Activated naive CD4-positive, alpha-beta T cell (primary cell): ENCODE measurements at places on chromosomes 11 and 22.

DNA sequence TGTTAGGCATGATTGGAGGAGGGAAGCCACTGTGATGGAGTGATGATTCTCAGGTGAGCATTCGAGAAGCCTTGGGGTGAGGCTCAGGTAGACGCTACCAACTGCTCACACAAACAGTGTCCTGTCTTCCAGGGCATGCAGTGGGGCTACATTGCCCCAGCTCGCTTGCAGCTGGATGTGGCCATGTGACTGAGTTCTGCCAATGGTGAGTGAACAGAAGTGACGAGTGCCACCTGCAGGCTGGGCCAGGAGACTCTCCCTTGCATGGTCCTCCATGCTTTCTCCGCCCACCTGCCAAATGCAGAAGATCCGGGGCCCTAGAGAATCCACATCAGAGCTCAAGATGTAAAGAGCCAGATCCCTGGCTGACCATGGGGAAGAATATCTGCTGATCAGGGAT is 195.9 kb downstream of the BCR start:
- DNase-seq: no peak

- DNase-seq: no peak
Measured at GRCh38 chr11:38839071-38839470, 2241.0 kb upstream of the RAG2 start.

- no peak for DNase-seq
Measured at GRCh38 chr22:19972652-19973550, 31.3 kb upstream of the TXNRD2 start.

DNA sequence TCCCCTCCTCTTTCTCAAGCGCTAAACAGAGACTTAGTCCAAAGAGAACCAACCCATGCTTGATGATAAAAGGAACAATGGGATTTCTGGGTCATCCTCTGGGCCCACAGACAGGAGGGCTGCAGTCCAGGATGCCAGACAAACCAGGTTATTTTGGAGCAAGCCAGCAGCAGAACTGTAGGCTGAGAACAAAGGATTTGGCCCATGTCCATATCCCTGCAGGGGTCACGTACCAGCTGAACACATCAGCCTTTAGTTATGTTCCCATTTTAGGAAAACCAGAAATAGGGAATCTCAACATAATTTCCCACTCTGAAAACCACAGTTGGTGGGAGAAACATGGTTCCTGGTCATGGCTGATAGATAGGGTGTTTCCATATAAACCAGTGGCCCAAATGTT is 533.6 kb upstream of the CADM1 start:
- DNase-seq: no peak

- no peak for DNase-seq
Measured at GRCh38 chr11:3096909-3097530, 39.8 kb upstream of the CARS1 start.

DNA sequence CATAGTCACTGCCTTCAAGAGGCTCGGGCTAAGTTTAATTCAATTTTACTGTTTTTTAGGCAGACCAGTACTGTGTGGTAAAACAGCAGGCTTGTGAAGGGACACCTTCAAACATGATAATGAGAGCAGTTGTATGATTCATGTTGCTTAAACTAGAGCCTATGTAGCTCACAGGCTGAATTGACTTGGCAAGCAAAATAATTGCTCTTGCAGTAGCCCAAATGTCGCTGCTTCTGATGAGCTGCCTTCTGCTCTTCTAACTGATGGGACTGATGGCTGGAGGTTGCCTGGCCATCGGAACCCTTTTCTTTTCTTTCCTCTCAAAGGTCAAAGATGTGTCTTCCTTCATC is 137.6 kb downstream of the MAML2 start:
- DNase-seq: no peak

- DNase-seq: no peak
Measured at GRCh38 chr11:94513091-94513490, 830 bp downstream of the C11orf97 start.

DNA sequence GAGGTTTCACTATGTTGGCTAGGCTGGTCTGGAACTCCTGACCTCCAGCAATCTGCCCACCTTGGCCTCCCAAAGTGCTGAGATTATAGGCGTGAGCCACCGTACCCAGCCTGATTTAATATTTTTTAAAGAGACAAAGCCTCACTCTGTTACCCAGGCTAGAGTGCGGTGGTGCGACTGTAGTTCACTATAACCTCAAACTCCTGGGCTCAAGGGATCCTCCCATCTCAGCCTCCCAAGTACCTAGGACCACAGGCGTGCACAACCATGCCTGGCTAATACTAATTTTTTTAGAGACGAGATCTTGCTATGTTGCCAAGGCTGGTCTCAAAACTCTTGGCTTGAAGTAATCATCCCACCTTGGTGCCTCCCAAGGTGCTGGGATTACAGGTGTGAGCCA is 13.5 kb downstream of the GTPBP1 start:
- no peak for DNase-seq

DNA sequence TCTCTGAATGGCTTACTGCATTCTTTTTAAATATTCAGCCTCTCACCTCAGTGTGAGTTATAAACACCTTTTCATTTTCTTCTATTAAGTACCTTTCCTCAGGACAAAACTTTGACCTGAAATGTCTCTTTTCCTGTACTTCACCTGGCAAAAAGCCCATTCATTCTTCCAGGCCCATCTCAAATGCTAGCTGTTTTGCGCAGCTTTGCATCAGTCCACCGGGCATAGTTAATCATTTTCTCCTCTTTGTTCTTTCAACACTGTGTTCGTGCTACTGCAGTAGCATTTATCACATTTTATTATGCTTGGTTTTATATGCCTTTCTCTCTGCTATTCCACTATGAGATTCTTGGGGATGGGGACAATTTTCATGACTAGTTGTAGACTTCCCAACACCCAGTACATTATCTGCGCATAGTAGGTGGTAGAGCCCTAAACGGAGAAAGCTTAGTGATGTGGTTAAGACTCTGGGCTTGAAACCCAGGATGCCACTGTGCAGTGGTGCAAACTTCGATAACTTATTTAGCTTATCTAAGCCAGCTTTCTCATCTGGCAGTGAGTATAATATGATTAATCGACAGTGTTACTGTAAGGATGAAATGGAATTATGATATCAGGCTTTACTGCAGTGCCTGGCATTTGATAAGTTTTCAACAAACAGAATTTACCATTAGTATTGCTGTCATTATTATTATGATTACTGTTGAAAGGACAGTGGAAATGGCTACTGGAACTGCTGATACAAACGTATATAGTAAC is 695.7 kb downstream of the NELL1 start:
- DNase-seq: no peak

GRCh38 chr22:23530106-23530505 is 50.0 kb downstream of the IGLL1 start:
- DNase-seq: no peak

DNA sequence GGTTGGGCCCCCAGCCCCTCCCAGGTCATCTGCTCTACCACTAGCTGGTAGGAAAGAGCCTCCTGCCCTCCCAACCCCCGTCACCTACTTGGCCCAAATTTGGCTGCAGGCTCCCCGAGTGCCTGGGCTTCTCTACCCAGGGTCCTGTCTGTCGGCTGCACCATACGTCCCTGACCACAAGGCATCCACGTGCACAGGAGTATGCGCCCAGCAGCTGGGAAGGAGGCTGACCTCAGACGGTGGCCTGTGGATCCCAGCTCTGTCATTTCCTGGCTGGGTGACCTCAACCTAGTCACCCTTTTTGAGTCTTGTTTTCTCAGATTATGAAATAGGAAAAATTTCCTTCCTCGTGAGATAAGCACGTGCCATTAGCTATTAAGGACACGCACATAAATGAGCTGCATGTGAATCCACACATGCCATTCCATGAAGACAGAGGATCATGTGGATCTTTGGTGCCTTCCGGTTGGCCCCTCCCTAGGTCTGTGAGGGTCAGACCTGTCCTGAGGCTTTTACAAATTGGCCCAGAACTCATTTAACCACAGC is 13.7 kb downstream of the CYB561A3 start:
- no peak for DNase-seq

GRCh38 chr11:113552271-113552670 is 77.1 kb upstream of the DRD2 start:
- no peak for DNase-seq

- no peak for DNase-seq
Measured at GRCh38 chr11:129230006-129230405, 37.9 kb upstream of the ARHGAP32 start.

DNA sequence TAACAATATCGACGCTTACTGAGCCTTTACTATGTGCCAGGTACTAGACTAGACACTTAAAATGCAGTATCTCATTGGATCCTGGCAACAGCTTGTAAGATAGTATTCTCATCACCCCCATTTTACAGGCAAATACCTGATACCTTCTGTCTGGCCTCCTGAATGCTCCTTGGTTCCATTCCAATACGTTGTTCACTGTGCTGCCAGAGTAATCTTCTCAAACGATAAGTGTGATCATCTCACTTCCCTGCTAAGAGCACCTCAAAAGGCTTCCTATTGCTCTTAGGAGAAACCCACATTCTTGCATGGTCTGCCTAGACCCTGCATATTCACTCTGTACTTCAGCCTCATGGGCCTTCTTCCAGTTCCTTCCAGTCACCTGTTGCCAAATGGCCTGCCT is 1.3 kb upstream of the NRIP3 start:
- DNase-seq: no peak

DNA sequence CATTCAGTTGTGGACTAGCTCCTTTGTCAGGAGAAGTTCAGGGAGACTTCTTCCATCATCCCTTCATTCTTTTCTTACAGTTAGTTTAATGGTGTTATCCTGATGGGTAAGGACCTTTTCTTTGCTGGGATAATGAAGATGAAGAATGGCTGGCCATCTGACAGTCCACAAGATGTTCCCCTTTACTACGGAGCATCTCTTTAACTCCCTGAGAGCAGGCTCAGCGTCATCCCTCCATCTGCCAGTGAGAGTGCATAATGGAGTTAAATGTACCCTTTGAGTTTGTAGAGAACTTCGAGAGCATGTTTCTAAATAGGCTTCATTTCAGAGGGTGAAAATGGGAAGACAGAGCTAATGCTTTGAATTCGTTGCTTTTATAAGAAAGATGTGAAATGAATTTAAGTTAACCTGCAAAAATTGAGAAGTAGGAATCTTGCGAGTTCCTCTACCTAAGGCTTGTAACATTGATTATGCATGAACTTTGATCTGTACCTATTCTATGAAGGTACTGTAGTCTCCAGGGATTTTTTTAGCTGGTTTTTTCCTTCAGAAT is 1.7 kb downstream of the EP300 start:
- DNase-seq: no peak
